ENCODE measurements at places on chromosomes 7 and 10.

DNA sequence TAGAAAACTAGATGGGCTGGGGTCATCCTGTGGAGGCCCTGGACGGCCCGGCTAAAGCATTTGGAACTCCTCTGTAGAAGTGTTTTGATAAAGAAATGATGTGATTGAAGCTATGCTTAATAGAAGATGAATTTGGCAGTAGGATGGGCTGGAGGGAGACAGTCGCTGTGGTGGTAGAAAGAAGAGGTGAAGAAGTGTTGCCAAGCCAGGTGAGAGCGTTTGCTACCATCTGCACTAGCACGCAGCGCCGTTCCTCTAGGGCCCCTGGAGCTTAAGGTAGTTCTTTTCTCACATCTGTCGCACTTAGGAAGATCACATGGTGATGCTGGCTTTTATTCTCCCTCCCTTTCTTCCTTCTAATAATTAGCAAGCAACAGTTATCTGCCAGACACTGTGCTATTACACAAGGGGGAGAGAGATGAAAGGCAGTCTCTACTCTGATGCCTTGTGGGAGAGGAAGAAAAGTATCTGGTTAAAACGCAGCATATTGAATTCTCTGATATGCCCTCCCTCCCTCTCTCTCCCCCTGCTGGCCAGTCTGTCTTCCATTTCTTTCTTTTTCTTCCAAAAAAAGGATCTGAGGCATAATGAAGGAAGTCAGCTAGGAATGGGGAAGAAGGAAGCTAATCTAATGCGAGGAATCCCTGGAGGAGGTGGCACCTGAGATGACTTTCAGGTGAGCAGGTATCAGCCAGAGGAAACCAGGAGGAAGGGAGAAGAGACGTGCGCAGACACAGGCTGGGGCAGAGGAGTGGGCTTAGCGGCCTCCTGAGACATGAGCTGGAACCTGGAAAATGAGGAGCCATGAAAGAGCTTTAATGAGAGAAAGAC is 162.3 kb upstream of the KLF14 start:
- DNase-seq = no peak

DNA sequence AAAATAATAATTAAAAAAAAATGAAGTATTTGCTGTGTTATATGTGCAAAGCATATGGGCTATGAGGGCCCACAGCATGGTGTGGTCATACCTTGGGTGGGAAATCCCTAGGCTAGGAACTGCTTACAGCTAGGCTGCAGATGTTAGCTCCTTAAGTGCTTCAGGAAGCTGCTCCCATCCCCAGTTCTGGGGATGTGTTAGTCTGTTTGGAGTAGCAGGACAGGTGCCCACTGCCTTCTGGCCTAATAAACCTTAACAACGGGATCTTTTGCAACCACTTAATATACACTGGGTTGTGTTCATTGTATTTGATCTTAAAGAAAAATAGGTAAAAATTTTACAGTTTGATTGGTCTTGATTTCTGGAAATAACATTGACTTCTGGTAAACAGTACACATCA is 46.3 kb downstream of the HK1 start:
- no peak for DNase-seq

- DNase-seq = no peak
Measured at GRCh38 chr7:117728890-117729624, 144.2 kb downstream of the CTTNBP2 start.

DNA sequence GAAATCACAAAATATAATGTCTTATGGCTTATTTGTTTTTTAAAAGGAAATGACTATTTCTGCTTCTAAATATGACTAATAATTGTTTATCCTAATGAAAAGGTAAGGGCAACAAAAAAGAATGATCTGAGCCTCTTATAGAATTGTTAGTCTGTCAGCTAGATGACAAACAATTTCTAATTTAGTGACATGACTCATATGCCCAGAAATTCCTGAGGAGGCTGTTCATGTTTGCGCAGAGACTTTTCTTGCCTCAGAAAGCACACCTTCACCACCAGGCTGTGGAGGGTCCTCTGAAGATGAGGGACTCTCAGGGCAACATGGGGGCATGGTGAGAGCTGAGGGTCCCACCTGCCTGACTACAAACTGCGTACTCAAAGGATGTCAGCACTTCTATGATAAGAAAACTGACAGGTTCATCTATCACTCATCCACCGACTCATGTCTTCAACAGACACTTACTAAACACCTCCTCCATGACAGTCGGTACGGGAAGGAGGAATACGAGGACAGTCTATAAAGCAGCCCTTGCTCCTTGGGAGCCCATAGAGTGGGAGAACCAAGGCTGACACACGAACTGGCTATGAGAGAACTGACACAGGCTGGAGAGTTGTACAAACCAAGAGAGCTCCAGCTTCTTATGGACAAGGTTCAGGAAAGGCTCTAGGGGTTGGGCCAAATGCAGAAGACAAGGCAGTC is 102.0 kb downstream of the PKD1L1 start:
- no peak for DNase-seq

DNA sequence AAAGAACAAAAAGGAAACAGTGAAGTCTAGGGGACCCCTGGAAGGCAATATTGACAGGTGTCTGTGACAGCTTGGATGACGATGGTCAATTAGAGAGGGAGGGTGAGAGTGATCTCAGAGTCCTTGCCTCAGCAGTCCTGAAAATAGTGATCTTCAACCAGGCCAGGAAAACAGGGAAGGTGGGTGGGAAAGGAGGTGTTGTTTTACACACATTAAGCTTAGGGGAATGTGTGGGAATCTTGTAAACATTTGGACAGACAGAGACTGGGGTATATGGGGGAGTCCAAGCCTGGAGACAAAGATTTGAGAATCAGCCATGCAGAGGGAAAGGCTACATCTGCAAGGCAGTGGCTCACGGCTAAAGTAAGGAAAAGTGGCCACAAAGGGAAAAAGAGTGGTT is 27.5 kb upstream of the CCNY start:
- DNase-seq = no peak

DNA sequence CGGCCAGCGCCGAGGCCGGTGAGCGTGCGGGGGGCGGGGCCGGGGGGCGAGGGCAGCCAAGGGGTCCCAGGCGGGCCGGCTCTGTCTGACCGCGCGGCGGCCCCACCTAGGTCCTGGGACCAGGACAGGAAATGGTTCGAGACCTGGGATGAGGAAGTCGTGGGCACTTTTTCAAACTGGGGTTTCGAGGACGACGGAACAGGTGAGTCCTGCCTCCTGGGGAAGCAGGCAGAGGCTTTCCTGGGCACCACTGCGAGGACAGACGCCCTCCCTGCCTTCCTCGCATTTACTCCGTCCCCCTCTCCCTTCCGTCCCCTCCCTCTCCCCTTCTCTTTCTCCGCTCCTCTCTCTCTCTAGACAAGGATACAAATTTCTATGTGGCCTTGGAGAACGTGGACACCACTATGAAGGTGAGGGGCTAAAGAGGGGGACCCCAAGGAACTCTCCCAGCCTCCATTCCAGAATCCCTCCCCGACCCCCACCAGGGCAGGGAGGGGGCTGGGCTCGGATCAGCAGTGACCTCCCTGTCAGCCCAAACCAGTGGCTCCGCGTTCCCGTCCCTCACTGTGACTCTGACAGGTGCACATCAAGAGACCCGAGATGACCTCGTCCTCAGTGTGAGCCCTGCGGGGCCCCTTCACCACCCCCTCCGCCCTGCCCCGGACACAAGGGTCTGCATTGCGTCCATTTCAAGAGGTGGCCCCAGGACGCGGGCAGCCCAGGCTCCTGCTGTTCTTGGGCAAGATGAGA is 2.6 kb upstream of the MUC12 start:
- DNase-seq = no peak

GRCh38 chr7:43439631-43440401 is 143.1 kb upstream of the STK17A start:
- DNase-seq = peak; percentile 44

DNA sequence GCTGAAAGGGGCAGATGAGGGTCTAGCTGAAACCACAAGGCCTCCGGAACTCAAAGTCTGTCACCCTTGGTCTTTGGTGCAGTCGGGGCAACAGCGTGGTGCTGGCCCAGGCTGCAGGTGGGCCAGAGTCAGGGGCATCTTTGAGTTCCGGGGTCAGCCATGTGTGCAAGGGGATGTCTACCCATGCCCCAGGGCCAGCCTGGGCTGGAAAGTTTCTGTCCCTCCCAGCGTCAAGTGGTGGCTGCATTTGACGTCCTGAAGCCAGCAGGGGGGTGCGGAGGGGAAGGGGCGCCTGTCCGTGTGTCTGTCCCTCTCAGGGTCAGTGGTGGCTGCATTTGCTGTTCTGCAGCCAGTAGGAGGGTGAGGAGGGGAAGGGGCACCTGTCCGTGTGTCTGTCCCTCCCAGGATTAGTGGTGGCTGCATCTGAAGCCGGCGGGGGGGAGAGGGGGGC is 638 bp downstream of the BRAT1 start:
- no peak for DNase-seq

- DNase-seq = no peak
Measured at GRCh38 chr7:134024739-134025138, 102.4 kb upstream of the LRGUK start.

DNA sequence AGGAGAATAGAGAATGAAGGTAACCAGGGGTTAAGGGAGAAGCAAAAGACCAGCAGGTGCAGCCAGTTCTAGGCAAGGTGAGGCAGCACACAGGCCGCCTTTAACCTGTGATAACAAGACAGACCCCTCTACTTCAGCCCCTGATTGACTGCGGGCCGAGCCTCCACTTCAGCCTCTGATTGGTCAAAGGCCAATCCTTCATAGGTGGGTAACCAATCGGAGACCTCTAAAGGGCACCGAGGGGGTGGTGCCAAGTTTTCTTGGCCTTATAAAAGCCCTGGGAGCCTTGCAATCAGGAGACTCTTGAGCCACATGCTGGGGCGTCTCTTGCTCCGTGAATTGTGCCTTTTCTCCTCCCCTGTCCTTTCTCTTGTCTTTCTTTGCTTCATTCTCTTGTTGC is 98.8 kb downstream of the ELFN1 start:
- DNase-seq = no peak
